ENCODE measurements at places on chromosomes 2 and 18.
A peak's percentile ranks its signal among the peaks of the same experiment; 100 is the strongest.

DNA sequence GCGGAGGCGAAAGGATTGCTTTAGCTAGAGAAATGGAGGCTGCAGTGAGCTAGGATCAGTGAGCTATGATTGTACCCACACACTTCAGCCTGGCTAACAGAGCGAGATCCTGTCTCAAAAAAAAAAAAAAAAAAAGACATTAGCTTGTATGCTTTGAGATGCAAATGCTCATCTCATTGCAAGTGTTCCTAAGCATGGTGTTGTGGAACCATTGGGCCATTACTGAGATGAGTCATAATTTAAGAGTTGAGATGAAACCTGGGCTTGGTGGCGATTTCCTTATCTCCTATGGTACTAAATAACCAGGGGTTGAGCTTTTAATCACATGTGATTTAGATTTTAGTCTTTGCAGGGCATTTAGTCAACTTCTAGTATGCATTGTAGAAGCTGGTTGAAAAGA, 2.2 kb downstream of the PLEKHA3 start:
- no peak for DNase-seq

- DNase-seq = no peak
Observed at GRCh38 chr2:179818546-179818945, 42.9 kb downstream of the ZNF385B start.

GRCh38 chr2:188785490-188785889, 188.7 kb upstream of the COL3A1 start:
- no peak for DNase-seq

GRCh38 chr2:5227062-5227699, 465.0 kb upstream of the SOX11 start:
- DNase-seq = no peak

- peak; percentile 44 for DNase-seq
Observed at GRCh38 chr18:41745166-41746049, 209.6 kb upstream of the PIK3C3 start.

Measured in H7 (cell line).